Fibroblast of upper back skin (primary cell): ENCODE measurements at places on chromosomes 11 and 22.
A peak's percentile ranks its signal among the peaks of the same experiment; 100 is the strongest.

DNA sequence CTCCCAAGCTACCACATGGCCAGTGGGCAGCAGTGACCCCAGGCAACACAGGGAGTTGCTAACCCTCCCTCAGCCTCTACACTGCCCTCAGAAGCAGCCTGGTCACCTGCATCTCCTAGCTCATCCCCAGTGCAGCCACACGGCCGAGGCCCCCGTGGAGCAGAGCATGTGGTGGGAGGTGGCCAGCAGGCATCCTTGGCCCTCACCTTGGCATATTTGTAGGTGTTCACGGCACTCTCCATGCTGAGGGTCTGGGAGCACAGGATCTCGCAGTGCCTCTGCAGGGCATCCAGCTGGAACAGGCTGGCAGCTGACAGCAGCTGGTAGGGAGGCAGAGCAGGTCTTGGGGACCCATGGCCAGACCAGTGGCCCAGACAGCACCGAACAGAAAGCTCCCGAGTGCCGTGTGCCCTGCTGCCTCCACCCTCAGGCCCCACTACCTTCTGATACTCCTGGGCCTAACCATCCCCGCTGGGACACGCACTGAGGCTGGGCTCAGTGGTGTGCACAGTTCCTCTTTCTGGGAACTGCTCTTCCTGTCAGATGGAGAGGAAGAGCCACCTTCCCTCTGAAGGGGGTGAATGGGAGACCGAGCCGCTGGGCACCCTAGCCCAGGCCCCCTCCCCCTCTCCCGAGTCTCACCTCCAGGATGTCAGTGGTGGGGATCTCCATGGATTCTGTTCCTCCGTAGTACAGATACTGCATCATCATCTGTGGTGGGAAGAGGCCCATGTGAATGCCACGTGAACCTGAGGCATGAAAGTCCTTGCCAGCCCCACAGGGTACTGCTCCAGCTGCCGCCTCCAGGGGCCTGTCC is 48.8 kb downstream of the NAT10 start:
- DNase-seq, result no peak

- no peak for DNase-seq
Measured at GRCh38 chr22:46077669-46078099, 72.6 kb upstream of the PPARA start.

DNA sequence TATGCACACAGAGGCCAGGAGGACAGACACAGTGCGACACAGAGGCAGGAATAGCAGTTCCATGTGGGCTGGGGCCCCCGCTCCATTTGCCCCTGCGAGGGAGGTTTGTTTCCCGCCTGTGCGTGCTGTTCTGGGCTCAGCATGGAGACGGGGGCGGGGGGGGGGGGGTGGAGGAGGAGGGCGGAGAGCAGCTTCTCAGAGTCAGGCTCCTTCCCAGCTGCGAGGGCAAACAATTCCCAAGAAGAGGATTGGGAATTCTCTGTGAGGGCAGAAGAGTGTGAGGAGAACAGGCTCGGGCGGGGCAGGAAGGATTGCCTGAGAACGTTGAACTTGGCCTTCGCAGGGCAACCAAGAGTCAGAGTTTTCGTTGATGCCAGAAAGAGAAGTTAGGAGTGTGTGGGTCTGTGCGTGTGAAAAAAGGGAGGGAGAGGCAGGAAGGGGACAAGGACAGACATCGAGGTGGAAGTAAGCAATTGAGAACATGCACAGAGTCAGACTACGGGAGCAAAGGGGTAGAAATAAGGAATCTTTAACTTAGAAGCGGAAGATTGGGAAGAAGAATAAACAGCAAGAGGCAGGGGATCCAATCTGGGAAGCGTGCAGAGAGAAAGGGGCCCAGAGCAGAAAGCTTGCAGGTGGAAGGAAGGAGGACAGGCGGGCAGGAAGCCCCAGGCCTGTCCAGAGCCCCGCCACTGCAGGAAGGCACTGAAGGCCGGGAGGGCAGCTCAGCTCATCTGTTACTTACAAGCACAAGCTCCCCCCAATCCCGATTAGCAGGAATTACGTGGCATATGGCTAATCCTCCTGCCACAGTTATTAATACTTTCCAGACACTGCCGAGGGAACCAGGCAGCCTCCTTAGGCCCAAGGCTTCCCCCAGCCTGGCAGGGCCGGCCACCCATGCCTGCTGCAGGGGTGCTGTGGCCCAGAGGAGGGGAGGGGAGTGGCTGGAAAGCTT is 15.6 kb upstream of the JAM3 start:
- peak; percentile 31 for DNase-seq

GRCh38 chr11:21564833-21565682 is 627.8 kb upstream of the ANO5 start:
- DNase-seq, result peak; percentile 48

DNA sequence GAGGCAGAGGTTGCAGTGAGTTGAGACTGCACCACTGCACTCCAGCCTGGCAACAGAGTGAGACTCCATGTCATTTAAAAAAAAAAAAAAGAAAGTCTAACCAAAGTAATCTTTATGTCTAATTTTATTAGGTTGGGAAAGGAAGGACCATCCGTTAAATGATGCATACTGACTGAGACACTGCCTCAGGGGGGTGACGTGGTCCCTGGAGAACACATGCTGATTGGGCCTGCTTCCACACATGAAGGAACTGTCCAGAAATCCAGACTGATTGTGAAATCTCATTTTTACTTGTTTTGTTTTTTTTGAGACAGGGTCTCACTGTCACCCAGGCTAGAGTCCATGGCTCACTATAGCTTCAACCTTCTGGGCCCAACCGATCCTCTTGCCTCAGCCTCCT is 5.5 kb downstream of the SF3A1 start:
- DNase-seq, result no peak

GRCh38 chr11:131223198-131223991 is 147.0 kb upstream of the NTM start:
- DNase-seq, result no peak

DNA sequence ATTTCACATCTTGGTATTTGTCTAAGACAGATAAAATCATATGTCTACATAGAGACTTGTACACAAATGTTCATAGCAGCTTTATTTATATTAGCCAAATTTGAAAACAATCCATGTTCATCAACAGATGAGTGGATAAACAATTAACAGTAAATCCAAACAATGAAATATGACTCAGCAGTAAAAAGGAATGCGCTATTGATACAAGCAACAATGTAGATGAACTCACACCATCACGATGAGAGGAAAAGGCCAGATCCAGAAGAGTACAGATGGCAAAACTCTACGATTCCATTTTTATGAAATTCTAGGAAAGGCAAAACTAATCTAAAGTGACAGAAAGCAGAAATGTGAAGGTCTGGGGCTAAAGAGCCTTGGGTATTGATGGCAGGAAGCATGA is 384.3 kb downstream of the NTM start:
- no peak for DNase-seq

DNA sequence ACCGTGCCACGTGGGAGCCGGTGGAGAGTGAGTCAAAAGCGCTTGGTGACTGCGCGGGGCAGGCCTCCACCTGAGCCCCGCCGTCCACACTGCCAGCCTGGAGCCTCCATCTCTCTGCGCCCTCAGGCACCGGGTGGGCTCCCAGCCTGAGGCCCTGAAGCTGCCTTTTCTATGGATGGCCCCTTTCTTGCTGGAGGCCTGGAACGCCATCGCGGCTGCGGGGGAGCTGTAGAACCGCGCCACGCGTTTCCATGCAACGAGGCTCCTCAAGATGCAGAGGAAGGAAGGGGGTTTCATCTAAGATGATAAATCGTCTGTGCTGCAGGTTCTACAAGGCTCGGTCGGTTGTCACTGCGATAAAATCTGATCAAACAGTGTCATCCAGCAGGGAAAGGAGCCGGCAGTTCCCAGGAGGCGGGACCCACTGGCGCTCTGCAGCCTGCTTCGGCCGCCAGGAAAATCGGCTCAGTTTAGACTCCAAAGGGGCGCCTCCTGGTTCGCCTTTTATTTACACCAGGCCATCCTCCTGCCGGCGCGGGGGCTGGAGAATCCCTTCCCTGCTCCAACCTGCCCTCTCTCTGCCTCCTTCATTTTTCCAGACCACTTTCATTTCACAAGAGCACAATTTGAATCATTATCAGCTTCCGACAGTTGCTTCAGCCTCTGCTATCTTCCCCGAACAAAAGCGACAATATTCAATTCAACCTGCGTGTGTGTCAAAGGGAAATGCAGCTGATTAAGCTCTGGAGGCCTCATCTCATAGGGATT is 624.4 kb downstream of the BRD1 start:
- DNase-seq, result no peak

GRCh38 chr22:44289414-44290171 is 23.2 kb downstream of the SHISAL1 start:
- peak; percentile 13 for DNase-seq

GRCh38 chr11:131671734-131672133 is 301.3 kb downstream of the NTM start:
- no peak for DNase-seq

- no peak for DNase-seq
Measured at GRCh38 chr11:65844231-65844872, 10.6 kb downstream of the SNX32 start.

- DNase-seq, result no peak
Measured at GRCh38 chr11:71336176-71336995, 84.0 kb upstream of the SHANK2 start.

DNA sequence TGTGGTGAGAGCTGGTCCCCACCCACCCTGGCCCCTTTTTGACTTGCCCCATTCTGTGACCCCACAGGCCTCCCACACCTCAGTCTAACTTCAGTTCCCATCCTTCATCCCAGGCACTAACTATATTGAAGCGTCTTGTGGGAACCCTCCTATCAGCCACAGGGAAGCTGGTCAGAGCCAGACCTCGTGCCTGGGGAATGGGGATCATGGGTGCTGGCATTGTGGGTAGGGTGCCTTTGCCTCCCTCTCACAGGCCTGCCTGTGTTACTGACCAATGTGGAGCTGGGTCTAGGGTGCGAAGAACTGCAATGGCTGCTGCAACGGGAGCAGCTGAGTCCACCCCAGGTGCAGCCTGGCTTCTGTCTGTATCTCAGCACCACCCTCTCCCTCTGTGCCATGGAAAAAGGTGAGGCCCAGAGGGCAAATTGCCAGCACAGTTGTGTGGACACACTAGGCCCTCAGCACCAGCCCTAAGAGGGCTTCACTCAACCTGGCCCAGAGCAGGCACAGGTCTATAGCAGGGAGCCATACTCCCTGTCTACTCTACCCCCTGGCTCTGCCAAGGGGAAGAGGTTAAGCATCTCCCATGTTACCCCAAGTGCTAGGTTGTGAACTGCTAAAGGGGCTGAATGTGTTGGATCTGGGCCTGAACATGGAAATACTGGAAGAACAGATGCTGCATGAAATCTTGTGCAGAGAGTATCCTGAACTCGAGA is 37.3 kb downstream of the RRP8 start:
- no peak for DNase-seq

GRCh38 chr11:15074206-15075161 is 1.1 kb downstream of the CALCB start:
- peak; percentile 61 for DNase-seq

DNA sequence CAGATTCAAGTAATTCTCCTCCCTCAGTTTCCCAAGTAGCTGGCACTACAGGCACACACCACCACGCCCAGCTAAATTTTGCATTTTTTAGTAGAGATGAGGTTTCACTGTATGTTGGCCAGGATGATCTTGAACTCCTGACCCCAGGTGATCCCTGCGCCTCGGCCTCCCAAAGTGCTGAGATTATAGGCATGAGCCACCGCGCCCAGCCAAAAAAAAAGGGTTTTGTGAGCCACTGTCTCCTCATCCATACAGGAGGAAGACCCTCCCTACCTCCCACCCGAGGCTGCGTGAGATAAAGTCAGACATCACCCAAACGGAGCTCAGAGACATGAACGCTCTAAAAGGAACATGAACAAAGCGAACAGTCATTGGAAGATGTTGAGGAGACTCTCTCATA is 745.7 kb downstream of the BRD1 start:
- no peak for DNase-seq

- DNase-seq, result peak; percentile 62
Measured at GRCh38 chr11:125338886-125339811, 156.9 kb downstream of the FEZ1 start.

DNA sequence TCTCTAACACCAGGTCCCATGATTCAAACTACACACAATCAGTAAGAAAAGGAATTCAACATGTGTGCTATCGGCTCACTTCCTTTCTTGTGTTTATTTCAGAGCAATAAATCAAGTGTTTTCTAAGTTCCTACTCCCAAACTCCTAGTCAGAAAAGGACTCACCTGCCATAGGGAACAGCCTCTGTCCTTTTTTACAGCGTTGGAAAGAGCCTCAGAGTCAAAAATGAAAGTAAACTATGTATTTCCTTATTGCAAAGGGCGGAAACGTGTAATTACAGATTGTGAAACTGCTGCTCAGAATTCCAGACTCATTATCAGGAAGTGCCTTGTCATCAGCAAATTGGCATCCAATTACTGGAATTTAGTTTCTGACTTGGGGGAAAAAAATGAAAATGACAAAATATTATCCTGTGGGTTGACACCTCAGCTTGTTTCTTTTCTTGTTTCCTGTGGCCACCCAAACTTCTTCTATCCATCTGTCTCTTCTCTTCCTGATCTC is at the start of gene CASP4:
Gene CASP4, minus strand, starts transcription at position 220 of the 501 bp plus-strand sequence. Its CDS starts 49 bp downstream, at position 171.
- peak; percentile 83 for DNase-seq

GRCh38 chr22:39908737-39909136 is 7.9 kb downstream of the GRAP2 start:
- DNase-seq, result no peak

DNA sequence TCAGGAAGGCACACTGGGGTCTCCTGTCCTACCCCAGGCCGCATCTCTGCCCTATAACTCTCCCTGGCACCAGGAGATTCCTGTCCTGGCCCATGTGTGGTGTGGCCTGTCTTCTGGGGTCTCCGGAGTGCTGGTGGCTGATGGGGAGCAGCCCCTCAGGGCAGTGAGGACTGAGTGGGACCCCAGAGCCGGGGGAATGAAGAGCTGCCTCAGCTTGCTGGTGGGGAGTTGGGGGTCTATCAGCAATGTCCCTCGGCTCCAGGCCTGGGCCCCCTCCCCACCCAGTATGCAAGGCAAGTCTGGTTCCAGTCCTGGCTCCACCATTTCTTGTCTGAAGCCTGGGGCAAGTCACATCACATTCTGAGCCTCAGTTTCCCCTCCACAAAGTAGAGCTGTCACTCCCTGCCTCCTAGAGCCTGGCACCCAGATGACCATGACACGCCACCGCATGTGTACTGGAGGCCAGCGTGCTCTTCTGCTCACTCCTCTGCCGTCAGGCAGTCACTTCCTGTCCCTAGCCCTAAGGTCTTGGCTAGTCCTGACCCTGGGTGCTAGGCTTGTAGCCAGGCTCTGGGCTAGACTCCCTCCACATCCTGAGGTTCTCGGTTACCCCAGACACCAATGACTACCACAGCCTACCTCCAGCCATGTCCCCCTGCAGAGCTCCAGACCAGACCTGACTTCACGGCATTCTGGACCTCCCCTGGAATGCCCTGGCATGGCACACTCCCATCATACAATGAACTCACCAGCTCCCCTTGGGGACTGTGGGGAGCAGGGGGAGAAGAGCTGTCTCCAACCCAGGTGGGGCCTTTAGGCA is 12.8 kb downstream of the ARAP1 start:
- no peak for DNase-seq

DNA sequence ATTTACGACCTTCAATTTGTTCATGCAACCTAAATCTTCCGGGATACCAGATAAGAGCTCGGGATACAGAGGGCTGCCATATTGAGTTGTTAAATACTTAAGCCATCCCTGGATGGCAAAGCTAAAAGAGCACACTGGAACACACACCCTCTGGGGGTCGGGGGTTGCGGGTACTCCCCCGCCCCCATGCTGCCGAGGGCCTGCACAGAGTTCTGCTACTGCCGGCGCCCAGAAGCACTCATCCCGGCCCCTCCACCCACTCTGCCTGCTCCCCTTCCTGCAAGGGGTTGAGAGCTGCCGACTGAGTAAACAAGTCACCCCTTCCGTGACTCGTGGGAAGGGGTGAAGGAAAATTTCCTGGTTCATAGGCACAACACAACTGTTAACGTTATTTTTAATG is 9.3 kb upstream of the MMP13 start:
- no peak for DNase-seq

GRCh38 chr11:120024586-120024985 is 113.3 kb downstream of the TRIM29 start:
- DNase-seq, result no peak
